Forelimb muscle (tissue), 1 donor: ENCODE measurements at places on chromosomes 11 and 22. TPM values are rescaled to one million over a fixed set of nuclear protein-coding genes. Genes with fewer than 3 reads are reported as not detected.

GRCh38 chr22:38754751-38755154, 1.0 kb downstream of the SUN2 start:
- no peak for DNase-seq

- no peak for DNase-seq
Observed at GRCh38 chr11:3046190-3046589, 11.0 kb downstream of the CARS1 start.

GRCh38 chr11:95363164-95363563, 132.2 kb upstream of the SESN3 start:
- DNase-seq: no peak

DNA sequence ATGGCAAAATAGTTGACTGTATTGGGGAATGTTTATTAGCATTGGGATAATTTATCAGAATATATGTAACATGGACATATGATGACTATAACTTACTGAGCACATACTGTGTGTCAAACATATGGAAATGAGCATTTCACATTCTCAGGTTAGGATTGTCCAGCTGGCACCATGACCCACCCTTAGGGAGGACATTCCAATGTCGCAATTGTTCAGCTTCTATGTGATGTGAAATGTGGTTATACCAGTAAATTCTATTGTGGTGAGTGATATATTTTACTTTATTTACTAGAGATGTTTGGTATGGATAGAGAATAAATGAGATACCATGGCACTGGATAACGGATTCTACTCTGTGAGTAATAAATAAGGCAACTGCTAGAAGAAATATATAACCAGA, 50.4 kb downstream of the OR4A47 start:
- DNase-seq: no peak

DNA sequence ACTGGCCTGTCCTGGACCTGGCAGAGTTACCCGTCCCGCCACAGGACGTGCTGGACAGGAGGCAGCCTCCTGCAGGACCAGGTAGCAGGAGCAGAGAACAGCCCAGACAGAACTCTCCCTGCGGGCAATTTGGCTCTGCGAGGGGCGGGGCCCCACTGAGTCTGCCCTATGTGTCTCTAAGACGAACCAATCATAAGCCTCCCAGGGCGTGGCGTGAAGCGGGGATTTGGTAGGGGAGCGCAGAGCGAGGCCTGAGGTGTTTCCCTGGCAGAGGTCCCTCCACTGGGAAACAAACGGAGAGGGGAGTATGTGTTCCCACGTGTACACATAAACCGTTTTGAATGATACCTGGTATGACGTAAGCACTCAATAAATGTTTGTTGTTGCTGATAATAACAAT, 7.4 kb downstream of the CD82 start:
- DNase-seq: no peak

DNA sequence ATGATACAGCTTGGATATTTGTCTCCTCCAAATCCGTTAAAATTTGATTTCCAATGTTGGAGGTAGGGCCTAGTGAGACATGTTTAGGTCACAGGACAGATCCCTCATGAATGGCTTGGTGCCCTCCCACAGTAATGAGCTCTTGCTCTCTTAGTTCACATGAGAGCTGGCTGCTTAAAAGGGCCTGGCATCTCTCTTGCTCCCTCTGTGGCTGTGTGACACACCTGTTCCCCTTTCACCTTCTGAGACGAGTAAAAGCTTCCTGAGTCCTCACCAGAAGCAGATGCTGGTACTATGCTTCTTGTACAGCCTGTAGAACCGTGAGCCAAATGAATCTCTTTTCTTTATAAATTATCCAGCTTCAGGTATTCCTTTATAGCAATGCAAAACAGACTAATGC, 3.5 kb downstream of the VPS37C start:
- no peak for DNase-seq

DNA sequence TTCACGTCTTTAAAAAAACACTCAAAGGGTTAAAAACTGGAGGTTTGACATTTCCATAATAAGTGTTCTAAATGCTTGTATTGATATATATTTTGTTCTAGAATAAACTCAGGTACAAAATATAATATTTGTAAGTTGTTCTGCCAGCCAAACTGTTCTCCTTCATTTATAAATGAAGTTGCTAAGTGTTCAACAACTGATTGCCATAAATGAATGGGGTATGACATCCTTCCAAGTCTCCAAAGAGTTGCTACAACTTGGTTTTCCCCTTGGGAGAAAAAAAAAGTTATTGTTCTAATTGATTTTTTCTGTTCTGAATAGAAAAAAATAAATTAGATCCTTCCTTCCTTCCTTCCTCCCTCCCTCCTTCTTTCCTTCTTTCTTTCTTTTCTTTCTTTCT, 65.4 kb upstream of the BLID start:
- no peak for DNase-seq

DNA sequence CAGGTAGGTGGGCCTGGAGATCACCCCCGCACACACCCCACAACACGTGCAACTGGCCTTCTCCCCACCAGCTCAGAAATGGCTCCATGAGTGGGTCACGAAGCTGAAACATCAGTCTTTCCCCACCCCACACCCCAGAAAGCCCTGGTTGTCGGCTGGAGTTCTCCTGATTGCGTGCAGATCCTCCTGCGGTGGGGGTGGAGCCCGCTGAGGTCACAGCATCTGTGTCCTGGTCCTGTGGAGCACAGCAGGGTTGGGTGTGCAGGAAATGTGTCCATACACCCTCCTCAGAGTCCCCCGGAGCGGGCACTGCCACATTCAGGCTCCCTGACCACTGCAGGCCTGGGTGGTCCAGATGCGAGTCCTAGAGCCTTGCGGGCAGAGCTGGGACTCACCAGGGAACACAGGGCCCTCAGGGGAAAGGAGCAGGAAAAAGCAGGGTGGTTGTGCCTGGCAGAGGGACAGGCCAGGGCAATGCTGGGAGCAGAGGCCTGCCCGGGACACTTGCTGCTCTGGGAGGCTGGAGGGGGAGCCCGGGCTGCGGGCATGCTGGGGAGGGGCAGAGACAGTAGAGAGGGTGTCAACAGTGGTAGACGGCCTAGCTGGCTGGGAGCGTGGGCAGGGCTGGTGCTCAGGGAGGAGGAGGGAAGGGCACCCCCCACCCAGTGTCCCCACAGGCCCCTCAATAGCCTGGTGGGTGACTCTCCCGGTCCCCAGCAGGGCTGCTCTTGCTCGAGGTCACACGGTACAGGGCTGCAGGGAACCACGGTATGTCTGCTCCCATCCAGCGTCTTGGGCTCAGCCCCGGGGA, 42.4 kb upstream of the PPARA start:
- no peak for DNase-seq

DNA sequence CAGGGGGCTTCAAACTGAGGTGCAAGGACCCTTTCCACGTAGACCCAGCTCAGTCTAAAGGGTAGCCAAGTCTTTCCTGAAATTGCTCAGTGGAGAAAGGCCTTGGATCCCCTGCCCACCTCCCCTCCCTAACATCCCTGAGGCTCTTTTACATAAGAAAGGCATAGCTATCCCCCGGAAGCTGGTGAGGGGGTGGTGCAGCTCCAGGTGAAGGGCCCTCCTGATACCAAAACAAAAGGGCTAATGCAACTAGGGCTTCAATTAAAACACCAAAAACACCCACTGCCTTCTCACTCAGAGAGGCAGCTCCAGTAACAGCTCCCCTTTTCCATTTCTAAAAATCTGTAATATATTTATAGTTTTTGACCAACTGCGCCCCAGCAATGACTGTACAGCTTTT, 5.8 kb downstream of the SHANK2 start:
- no peak for DNase-seq

The GALR3 gene
- 0.11 TPM for polyA plus RNA-seq

GRCh38 chr22:20013382-20013871, 3.2 kb downstream of the ARVCF start:
- no peak for DNase-seq

The TUB gene
- polyA plus RNA-seq: 12.3 TPM

GRCh38 chr11:68838572-68838964, 3.1 kb downstream of the CPT1A start:
- DNase-seq: no peak

DNA sequence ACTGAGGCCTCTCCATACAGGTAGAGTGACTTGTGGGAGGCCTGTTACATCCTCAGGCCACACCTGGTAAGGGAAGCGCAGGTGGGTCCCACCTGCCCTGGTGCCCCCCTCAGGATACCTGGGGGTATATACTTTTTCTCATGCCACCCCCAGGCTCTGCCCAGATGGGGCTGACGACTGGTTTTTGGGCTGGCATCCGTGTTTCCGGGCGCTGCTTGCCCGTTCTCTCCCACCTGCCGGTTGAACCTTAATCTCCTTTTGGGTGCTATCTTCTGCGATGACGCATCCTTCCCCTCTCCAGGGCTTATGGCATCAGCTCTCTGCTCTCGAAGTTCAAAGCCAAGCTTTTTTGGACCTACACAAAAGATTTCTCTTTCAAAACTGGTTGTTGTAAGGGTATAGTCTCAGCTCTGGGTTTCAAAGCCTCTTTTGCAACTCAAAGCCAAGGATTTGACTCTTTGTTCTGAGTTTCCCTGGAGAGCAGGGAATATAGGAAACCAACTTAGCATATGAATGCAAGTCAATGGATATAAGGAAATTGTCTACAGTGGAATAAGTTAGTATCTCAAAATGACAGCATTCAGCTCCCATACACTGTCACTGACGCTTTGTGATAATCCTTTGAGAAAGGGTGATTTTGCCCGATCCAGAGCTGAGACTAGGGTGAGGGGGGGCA, 8.6 kb upstream of the LRRC10B start:
- DNase-seq: no peak

GRCh38 chr11:84019571-84020194, 733.5 kb upstream of the CCDC90B start:
- no peak for DNase-seq

DNA sequence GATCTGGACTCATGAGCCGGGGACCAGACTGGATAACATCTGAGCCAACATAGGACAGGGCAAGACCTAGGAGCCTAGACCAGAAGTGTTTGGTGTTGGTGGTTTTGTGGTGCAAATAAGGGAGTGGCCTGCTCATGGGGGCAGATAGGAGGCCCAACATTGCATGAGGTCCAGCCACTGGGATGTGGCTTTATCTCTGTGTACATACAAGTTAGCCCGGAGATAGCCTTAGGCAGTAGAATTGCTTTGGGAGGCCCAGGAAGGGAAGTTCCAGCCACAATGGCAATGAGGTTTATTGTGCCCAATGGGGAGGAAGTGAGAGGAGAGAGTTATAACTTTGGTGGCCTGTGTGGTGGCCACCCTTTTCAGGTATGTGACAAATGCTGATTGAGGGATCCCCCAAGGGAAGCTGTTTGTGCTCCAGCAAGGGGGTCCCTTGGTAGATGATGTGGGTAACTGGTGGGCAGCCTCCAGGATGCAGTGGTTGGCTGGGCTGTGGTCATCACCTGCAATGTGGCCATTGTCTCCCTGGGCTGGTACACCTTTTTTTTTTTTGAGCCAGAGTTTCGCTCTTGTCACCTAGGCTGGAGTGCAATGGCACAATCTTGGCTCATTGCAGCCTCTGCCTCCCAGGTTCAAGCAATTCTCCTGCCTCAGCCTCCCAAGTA, 6.4 kb downstream of the LMO2 start:
- no peak for DNase-seq

GRCh38 chr11:120714438-120714837, 202.9 kb downstream of the GRIK4 start:
- DNase-seq: no peak

The C22orf42 gene
- not detected for polyA plus RNA-seq

- no peak for DNase-seq
Observed at GRCh38 chr11:45984192-45984591, 61.7 kb downstream of the LARGE2 start.

DNA sequence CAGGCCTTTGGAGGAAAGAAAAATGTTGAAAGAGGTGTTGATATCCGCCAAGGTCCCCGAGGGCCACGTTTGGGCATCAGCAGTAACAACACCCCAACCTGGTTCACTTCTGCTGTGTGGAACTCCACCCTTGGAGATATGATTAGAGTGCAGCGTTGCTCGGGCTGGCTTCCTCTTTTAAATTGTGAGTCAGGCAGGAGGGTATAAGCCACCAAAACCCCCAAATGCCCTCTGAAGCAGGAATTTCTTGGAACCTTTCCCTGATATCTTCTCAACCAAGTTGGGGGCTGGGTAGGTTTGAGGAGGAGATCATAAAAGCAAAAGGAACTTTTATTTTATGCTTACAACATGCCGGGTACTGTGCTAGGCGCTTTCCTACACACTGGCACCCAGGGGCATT, 6.4 kb upstream of the C11orf96 start:
- no peak for DNase-seq

DNA sequence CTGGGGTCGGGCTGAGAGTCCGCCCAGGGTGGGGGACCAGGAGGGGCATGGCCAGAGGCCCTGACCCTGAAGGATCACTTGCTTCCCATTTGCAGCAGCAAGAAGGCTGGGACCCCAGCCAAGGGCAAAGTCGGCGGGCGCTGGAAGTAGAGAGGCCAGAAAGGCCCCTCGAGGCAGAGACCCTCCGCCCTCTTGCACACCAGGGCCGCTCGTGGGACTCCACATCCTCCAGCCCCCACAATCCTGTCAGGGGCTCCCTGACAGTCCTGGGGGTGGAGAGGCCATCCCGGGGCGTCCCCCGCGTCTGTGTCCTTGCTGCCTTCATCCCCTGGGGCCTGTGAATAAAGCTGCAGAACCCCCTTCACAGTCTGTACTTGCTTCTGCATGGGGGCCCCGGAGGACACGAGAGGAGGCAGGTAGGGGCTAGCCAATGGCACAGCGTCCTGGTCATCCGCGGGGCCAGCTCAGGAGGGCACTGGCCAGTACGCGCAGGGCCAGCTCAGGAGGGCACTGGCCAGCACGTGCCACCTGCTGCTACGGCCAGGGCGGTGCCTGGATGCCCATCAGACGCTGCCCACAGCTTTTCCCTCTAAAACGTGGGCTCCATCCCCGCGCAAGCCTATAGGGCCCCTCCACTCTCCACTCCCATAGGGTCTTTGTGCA, 8.7 kb upstream of the MRPL23 start:
- DNase-seq: no peak

GRCh38 chr22:39382410-39382809, 17.2 kb upstream of the TAB1 start:
- DNase-seq: no peak

- peak; percentile 72 for DNase-seq
Observed at GRCh38 chr11:48063424-48063978, 83.1 kb downstream of the PTPRJ start.

DNA sequence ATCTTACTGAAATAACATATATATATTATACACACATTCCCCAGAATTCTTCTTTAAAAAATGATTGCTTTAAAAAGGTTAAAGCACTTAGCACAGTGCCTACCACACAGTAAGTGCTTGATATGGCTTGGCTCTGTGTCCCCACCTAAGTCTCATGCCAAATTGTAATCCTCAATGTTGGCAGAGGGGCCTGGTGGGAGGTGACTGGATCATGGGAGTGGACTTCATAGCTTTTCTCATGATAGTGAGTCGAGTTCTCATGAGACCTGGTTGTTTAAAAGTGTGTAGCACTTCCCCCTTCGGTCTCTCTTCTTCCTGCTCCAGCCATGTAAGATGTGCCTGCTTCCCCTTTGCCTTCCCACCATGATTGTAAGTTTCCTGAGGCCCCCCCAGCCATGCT, 6.2 kb downstream of the CRYAB start:
- no peak for DNase-seq

The AIP gene
- polyA plus RNA-seq: 42.0 TPM

- no peak for DNase-seq
Observed at GRCh38 chr11:34030382-34030781, 21.1 kb upstream of the CAPRIN1 start.

The MRGPRF gene
- polyA plus RNA-seq: 18.3 TPM
